ENCODE measurements at places on chromosomes 4 and X.
A peak's percentile ranks its signal among the peaks of the same experiment; 100 is the strongest.

DNA sequence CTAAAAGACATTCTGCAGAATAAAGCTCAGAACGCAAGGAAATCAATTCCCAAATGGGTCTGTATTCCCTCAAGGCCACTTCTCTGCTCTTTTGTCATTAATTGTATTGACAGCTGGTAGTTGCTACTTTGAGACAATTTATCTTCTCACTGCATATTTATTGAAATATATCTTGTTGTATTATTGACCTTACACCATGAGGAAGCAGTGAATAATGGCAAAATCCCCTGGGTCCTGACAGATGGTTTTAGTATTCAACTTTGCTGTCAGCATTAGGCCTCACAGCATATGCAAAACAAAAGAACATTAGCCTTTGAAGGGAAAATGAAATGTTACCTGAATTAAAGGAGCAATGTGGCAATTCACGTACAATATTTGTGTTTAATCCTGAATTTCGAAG, 406.1 kb upstream of the TRAM1L1 start:
- DNase-seq = no peak

- peak; percentile 7 for DNase-seq
Observed at GRCh38 chr4:48683784-48684666, 96.1 kb downstream of the FRYL start.

DNA sequence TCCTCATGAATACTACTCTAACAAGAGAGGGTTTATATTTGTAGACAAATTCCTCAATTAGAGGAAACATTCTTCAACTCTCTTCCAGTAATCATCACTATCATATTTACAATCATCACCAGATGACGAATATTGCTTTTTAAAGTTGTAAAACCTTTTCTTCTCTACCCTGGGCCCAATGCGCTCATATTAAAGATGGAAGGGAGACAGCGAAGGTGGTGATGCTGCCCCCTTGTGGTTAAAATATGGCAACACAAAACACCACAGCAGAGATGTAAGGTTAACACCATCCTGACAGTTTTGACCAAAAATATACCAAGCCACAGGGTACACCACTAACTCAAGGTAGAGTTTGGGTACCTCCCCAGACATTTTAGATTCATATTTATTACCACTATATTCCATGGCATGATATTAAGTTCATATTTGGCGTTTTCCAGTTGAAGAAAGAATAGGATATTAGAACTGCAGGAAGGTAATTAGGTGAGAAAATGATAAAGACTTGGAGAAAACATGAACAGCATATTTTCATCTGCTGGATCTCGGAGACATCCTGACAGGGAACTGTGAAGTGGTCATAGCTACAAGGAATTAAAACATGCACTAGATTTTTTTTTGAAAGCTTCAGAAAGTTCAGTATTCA, 72.8 kb downstream of the SLC9A7 start:
- peak; percentile 45 for DNase-seq

DNA sequence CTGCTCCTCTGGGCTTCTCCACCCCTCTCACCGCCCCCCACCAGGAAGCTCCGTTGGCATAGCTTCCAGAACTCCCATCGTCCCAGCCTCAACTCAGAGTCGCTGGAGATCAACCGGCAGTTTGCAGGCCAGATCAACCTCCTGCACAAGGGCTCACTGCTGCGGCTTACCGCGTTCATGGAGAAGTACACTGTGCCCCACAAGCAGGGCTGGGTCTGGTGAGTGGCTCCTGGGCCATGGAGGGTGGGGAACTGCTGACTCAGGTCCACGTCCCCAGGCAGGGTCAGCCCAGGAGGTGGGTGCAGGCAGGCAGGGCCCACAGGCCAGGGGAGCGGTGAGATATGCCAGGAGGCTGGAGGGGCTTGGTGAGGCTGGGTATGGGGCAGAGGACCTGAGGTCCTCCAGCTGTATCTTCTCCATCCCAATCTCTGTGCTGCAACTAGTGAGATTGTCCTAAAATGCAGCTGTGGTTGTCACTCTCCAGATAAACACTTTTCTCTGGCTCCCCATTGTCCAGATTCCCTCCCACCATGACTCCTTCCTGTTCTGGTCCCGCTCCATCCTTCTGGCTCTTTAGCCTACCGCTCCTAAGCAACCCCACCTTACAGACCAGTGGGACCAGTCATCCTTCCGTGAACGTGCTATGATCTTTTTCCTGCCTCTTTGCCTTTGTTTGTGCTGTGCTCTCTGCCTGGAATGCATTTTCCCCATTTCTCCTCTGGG, 71.9 kb downstream of the STARD8 start:
- no peak for DNase-seq

GRCh38 chrX:106917830-106918500, 2.2 kb upstream of the CLDN2 start:
- DNase-seq = no peak

DNA sequence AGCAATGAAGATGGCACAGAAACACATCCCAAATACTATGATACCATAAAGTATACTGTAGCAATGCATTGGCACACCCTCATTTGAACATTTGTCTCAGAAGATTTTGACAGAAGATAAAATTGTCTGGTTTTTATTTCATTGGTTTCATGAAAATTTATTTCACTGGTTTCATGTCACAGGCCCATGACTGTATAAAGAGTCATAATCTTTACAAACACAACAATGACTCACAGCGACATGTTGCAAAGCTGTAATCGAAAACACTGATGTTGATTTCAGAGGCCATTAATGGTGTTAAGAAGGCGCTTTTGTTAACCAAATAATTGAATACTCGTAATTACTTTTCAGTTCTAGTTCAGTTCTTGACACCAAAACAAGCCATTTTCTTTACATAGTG, 8.1 kb upstream of the DTHD1 start:
- DNase-seq = peak; percentile 17

GRCh38 chrX:23981711-23982110, 45.3 kb downstream of the KLHL15 start:
- DNase-seq = no peak

- DNase-seq = no peak
Observed at GRCh38 chr4:70908993-70909556, 6.9 kb downstream of the MOB1B start.

GRCh38 chr4:145936142-145936996, 2.3 kb downstream of the ZNF827 start:
- DNase-seq = peak; percentile 47

GRCh38 chr4:105558277-105558676, 5.9 kb downstream of the ARHGEF38 start:
- no peak for DNase-seq

GRCh38 chr4:635851-636627, 10.7 kb downstream of the PDE6B start:
- no peak for DNase-seq

DNA sequence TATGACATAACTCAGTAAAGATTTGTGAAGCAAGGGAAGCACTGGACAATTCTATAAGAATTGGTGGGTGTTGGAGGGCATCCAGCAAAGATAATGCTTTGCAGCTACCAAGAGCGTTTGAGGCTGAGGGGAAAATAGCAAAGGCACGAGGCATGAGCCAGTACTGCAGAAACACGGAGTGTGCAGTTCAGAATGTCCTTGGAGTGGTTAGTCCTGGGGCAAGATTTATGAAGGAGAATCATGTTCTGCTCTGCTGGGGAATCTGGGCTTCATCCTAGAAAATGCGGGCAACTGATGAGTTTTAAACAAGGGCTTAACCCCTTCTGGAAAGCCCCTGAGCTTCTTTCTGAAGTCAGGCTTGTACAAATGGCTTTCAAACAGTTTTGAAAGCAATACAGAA, 452.5 kb downstream of the IL15 start:
- DNase-seq = no peak

GRCh38 chr4:3220476-3221183, 28.3 kb upstream of the MSANTD1 start:
- no peak for DNase-seq

- peak; percentile 55 for DNase-seq
Observed at GRCh38 chrX:151488677-151489076, 74.8 kb upstream of the PASD1 start.

GRCh38 chrX:50483283-50483682, 12.7 kb upstream of the DGKK start:
- DNase-seq = no peak

DNA sequence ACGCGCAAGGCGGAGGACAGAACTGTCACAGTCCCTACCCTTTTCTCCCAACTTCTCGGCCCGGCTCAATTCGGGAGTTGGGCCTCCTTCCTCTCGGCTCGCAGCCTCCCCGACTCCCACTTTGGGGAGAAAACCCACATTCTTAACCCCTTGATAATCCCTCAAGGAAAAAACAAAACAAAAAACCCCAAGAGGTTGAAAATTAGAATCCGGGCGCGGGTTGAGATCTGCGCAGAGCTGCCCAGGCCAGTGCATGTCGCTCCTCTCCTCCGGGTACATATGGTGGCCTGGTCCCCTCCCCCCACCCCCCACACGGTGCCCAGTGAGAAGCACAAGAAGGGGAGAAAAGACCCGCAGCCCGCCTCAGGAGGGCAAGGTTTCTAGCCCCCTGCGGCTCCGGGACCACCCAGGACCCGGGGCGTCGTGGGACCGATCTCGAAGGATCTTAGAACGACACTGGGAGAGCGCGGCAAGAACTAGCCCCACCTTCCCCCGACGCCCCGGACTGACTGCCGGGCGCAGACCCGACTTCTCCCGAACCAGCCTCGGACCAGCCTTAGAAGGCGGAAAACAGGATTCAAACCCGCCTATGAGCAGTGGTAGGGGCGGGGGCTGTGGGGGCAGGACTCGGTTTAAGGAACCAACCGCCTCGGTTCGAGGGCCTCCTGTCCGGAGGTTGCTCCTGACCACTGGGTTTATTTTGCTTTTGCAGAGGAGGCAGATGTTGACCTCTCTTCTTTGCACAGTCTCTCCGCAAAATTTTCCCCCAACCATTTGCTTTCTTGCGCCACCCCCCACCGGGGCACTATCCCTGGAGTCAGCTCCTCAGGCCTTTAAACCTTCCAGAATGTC, 2.5 kb upstream of the PDGFRA start:
- DNase-seq = peak; percentile 70

- no peak for DNase-seq
Observed at GRCh38 chr4:99736846-99737245, 79.2 kb upstream of the C4orf54 start.

DNA sequence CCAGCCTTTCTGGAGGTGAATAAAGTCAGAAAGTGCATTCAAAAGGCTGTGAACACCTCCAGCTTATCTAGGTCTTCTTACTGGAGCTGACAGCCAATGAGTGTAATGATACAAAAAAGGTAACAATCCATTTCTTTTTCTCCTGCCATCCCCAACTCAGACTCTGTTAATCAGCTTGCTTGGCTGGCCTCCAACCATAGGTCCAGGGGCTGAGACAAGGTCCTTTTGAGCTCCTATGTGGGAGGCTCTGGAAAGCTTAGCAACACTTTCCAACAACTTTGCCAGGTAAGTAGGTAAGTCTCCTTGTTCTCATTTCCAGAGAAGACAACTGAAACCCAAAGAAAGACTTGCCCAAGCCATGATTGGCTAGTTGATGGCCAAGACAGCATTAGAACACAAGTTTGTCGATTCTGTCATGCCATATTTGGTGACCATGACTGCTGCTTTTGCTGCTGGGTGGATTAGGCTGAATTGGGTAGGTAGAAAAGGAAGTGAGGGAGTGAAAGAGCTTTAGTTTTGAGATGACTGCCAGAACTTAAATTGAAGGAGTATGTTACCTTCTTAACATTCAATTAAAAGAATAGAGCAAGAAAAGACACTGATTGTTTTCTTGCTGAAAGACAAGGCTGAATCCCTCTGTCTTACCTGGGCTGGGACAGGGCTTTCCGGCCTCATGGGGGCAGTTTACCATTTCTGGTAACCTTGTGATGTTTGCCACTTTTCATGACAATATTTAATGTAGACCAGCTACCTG, 22.8 kb downstream of the VSIG4 start:
- DNase-seq = no peak

- peak; percentile 3 for DNase-seq
Observed at GRCh38 chrX:46837558-46838485, 979 bp downstream of the RP2 start.

DNA sequence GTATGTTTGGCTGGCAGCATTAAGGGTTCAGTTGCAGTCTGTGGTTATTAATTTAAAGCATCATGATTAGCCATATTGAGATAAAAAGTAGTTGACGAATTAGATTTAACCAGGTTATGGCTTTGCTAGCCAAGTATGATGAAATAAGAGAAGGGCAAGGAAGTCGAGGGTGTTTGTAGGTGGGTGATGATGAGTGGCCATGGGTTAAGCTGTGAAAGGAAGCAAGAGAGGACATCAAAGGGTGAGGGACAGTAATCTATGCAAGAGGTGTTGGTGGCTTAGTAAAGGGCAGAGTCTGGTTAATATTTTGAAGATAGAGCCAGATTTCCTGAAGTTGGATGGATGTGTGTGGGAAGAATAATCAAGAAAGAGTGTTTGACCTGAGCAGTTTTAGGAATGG, 44.5 kb downstream of the STIM2 start:
- DNase-seq = peak; percentile 31

GRCh38 chr4:185238215-185238681, 28.9 kb downstream of the SNX25 start:
- no peak for DNase-seq

GRCh38 chr4:88761861-88762523, 64.4 kb upstream of the NAP1L5 start:
- no peak for DNase-seq

Measured in inflammatory macrophage (primary cell).